ENCODE measurements at places on chromosomes 1 and 21.
A peak's percentile ranks its signal among the peaks of the same experiment; 100 is the strongest.

GRCh38 chr1:211329764-211330201 is 3.1 kb downstream of the TRAF5 start:
- peak; percentile 64 for DNase-seq

GRCh38 chr1:202998836-202999750 is 8.1 kb upstream of the TMEM183A start:
- DNase-seq: peak; percentile 91

DNA sequence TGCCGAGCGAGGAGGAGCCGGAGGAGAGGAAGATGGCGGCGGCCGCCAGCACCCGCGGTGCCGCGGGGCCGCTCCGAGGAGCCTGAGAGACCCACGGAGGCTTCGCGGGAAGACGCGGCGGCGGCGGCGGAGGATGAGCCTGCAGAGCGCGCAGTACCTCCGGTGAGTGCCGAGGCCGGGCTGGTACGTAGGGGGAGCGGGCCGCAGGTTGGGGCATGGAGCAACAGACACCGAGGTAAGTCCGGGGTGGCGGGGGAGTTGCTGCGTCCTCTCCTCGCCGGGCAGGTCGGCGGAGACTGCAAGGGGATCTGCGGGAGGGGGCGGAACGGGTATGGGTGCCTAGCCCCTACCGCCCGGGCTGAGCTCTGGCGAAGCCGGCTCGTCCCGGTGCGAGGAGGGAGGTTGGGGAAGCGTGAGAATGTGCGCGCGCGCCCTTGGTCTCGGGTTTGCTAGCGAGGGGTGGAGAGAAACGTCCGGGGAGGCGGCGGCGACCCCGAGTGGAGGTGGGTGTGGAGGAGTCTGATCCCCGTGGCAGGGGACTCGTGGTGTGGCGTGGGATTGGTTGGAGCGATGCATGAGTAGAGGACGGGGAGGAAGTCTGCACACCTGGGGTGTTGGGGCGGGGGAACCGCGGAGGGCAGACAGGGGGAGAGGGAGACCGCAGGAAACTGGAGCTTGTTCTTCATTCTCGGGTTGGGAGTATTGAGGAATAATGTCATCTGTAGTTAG is at the start of gene SMG7:
TSS of gene SMG7 (plus strand) at position 12 of the 729 bp plus-strand sequence. CDS start at position 134, 122 bp downstream.
- peak; percentile 43 for DNase-seq

GRCh38 chr1:67632811-67633655 is 52.0 kb upstream of the GADD45A start:
- DNase-seq: peak; percentile 78

DNA sequence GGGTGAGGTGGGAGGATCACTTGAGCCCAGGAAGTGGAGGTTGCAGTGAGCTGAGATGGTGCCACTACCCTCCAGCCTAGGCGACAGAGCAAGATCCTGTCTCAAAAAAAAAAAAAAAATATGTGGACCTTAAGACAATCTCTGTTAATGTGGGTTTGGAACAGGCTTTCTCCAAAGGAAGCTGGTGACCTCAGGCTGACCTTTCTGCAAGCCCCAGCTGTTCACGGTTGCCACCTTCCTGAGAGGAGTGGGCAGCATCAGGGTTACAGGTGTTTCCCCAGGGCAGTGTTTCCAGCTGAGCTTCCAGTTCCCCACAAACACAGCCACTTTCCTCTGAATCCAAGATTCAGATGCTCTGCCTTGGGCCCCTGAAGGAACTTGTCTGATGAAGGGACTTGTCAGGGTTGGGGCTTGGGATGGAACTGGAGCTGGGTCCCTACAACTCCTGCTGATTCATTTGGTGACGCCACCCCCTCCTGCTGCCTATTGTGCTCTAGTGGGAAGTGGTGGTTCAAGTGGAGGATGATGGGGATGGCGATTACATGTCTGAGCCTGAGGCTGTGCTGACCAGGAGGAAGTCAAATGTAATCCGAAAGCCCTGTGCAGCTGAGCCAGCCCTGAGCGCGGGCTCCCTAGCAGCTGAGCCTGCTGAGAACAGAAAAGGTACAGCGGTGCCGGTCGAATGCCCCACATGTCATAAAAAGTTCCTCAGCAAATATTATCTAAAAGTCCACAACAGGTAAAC is 1.9 kb downstream of the ZBTB48 start:
- no peak for DNase-seq

GRCh38 chr1:212683357-212683722 is 16.3 kb downstream of the BATF3 start:
- DNase-seq: peak; percentile 22

DNA sequence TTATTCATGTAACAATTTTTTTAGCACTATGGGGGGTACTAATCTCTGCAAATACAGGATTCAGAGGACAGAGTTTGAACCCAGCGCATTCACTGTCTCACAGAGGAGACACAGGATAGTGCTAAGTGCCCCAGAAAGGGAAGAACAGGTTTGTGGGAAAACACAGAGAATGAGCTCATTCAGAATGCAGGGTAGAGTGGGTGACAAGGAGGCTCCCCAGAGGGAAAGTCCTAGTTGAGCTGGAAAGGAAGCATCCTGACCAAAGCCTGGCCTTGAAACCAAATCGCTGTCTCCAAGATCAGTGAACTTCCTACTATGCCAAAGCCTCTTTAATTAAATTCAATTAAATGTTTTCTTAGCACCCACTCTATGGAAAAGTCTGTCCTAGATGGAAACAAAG is 19.0 kb upstream of the RGS2 start:
- no peak for DNase-seq

DNA sequence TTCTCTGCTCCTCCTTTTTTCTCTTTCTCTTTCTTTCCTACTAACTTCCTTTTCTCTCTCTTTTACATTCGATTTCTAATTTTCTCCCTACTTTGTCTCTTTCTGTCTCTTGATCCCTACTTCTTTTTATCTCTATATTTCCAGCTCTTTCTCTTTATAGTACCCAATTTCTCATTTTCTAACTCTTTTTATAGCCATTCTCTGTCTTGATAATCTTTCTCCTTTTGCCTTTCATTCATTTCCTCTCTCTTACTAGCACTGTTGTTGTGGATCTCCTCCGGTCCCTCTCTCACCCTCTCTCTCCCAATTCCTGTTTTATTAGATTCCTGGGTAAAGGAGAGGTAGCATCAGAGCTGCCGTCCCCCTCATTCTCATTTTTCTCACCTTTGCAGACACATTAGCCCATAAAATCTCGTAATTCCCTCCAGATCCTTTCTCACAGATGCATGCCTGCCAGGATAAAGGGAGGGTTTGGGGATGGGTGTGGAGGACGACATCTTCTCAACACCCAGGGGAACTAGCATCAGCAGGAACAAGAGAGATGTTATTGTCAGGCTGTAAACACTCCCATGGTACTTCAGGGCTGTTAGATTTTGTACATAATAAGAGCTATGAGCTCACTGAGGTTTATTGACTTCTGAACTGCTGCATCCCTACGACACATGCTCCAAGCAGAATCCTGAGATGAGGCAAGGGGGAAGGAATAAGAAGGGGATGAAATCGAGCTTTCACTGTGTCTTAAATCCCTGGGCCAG is 159.0 kb upstream of the GALNT2 start:
- no peak for DNase-seq

DNA sequence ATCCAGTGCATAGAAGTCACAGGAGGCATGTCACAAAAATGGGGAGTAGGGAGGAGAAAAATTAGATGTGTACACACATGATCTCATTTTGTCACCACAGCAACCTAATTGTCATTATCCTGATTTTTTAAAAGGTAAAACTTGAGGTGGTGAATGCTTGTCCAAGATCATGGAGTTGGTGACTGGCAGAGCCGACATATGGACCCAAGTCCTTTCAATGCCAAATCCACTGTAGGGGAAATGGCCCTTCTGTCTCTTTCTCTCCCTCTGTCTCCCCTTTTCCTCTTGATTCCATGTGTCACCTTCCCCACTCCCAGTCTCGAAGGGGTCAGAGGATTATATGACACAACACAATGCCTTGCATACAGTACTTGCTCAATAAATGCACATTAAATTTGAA is 65.7 kb upstream of the JUN start:
- DNase-seq: no peak

DNA sequence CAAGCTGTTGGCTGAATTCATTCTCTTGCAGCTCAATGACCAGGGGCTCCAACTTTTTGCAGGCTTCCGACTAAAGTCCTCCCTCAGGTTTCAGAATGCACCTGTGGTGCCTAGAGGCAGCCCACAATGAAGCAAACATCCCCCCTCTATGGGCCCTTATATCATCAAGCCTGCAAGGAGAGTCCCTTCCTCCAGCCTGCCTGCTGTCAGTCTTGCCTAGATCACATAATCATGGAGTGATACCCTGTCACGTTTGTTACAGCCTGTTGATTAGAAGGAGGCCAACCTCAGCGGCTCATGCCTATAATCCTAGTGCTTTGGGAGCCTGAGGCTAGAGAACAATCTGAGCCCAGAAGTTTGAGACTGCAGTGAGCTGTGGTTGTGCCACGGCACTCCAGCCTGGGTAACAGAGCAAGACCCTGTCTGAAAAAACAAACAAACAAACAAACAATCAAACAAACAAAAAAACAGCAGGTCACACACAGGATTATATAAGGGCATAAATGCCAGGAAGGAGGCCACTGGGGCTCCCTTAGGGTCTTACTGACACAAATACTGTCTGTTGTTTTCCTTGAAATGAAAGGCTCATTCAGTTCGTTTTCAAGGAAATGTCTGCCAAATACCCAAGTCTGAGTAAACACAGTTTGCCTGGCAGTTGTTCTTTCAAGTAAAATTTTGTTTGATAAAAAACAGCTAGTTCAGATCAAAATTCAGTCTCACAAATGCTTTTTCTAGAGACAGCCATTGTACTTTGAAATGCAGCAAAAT is 4.7 kb upstream of the SPRR3 start:
- no peak for DNase-seq

DNA sequence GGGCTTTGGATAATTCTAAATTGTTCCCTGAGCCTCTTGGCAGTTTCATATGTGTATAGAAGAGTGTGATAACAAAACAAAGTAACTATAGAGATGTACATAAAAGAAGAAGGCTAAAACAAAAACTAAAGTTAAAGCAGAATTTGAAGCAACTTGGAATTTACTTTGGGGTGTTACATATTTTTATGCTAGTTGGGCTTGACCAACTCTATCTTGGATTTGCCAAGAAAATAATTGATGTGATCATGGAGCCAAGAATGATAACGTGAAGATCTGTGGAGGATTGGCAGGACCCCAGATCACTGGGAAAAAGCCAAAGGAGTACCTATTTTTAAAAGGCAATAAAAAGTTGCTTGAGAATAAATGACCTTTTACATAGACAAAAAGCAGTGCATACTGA is 206.9 kb downstream of the LMO4 start:
- DNase-seq: no peak

DNA sequence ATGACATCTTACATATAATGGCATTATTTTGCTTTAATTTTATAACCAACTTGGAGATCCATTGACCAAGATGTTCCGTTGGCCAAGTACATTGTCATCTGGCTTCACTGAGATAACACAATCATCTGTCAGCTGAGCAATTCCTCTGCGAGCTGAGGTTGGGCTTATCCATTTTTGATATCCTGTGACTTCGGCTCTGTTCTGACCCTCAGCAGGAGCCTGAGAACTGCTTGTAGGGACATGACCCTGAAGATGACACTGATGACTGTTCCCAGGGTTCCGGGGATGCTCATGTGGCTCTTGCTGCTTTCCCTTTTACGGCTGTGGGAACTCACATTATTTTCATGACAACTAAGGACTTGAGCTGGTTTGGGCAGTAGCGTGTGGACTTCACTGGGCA is 51.2 kb downstream of the TLR5 start:
- DNase-seq: no peak

- DNase-seq: no peak
Observed at GRCh38 chr21:34343838-34344381, 19.9 kb upstream of the KCNE2 start.

DNA sequence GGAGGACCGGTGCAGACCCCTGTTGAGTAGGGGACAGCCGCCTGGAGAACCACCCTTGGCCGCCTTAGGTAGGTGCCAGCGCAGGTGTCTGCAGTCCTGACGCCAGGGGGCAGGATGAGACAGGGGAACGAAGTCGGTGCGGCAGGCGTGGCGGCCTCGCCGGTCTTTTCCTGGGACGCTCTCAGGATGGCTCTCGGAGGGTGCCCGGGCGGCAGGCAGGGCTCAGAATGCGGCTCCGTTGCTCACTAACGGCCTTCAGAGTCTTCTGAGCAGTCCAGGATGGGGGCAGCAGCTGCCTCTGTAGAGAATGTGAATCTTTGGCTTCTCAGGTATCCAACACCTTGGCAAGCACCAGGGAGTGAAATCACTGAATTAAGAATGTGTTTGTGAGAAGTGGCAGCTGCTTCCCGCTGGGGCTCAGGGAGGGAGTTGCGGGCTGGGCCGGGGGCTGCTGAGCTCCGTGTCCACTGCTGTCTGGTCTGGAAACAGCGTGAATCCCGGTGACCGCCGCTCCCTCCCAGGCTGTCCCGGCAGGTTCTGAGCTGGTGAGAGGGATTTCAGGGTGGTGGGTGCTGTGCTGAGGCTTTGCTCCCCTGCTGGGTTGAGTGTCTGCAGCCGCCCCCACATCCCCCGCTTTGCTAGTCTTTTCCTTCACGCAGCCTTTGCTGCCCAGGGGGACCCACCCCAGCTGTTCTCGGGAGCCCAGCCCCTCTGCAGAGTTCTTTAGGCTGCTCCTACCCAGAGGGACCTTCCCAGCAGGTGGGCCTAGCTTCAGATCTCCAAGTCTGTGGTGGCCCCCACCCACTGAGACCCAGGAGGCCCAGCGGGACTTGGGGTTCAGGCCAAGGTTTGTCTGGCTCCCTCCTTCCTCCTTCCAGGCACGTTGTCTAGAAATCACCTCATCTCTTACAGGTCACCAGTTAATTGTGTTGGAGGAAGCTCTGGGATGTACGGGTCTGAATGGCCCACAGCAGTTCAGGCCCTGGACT is 11.1 kb upstream of the C1orf174 start:
- peak; percentile 65 for DNase-seq

DNA sequence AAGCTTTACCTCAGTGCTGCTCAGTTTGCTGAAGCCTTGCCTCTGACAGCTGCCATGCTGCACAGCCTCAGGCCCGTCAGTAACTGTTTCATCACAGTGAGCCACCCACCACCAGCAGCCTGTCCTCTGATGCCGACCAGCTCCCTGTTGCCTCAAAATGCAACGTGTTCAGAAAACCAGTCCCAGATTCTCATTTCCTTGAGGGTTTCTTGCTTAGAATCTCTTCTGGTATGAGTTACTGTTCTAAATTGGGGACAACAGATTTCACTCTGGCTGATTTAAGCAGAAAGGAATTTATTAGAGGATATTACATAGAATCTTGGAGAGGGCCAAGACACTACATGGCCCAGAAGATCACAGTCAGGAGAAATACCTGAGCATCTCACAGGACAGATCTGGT is 11.0 kb downstream of the UBL4B start:
- DNase-seq: no peak

DNA sequence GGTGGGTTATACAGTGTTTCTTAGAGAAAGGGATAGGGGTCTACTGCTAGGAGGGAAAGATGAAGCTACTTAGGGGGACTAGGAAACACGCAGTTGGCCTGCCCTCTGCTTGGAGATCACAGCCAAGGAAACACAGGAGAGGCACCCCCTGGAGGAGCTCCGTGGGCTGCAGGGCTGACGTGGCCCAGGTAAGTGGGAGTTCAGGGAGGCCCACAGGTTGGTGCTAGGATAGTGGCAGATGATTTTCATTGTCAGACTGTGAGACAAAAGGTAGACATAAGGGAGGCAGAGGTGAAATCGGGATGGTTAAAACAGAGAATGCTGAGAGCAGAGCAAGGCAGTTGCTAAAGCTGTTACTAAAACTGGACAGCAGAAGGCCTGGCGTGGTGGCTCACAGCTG is 463.0 kb downstream of the DSCAM start:
- peak; percentile 58 for DNase-seq
